Adrenal gland (tissue), 19 donors: ENCODE measurements at places on chromosomes 2 and 18. TPM values are rescaled to one million over a fixed set of nuclear protein-coding genes. Genes with fewer than 3 reads are reported as not detected.

The DAPL1 gene
- total RNA-seq: 59.3 TPM

The CD226 gene
- 1.4 TPM for total RNA-seq

The RBM44 gene
- total RNA-seq: 0.42 TPM

The CFAP53 gene
- 0.97 TPM for total RNA-seq

The DPP10 gene
- total RNA-seq: 35.3 TPM

The SPDYA gene
- 0.30 TPM for total RNA-seq

The TUBB8B gene
- total RNA-seq: 1.3 TPM

The HOXD9 gene
- total RNA-seq: 3.1 TPM

The OTOS gene
- not detected for total RNA-seq

The PDE11A gene
- total RNA-seq: 2.9 TPM

The ANKRD30BL gene
- not detected for total RNA-seq

The ANKRD29 gene
- total RNA-seq: 19.9 TPM

The SIX3 gene
- not detected for total RNA-seq

The TP53I3 gene
- total RNA-seq: 20.2 TPM

The PROC gene
- not detected for total RNA-seq

The CYP26B1 gene
- 14.3 TPM for total RNA-seq

The RBM43 gene
- 8.1 TPM for total RNA-seq

The CRYBA2 gene
- 0.39 TPM for total RNA-seq

The GLI2 gene
- 0.78 TPM for total RNA-seq

The PROKR1 gene
- total RNA-seq: not detected

The TMEM247 gene
- total RNA-seq: not detected

The EFHD1 gene
- 8.5 TPM for total RNA-seq

The PPP1CB gene
- total RNA-seq: 223 TPM

The DES gene
- total RNA-seq: 0.94 TPM
